ENCODE measurements at places on chromosomes 7 and 10.

- peak; percentile 4 for DNase-seq
Observed at GRCh38 chr10:86377797-86378146, 11.2 kb upstream of the GRID1 start.

DNA sequence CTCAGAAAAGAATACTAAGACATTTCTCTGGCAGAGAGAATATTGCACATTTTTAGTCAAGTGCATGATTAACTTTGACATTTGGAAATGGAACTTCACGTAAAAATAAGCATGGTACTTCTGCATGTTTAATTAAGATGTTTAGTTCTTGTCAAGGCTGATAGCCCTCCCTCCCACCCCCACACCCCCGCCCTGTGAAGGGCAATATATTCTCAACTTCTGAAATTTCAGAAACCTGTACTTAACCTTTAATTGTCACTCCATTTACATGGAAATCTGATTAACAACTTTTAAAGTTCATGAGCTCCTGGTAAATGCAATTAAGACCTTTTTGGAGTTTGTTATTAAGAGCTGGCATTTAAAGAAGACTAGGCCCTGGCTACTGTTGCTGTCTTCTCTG is 205.8 kb downstream of the EXOC4 start:
- no peak for DNase-seq

- DNase-seq = no peak
Observed at GRCh38 chr10:62025901-62026879, 124.7 kb downstream of the ARID5B start.

GRCh38 chr10:49297818-49298670 is 926 bp upstream of the C10orf71 start:
- no peak for DNase-seq

DNA sequence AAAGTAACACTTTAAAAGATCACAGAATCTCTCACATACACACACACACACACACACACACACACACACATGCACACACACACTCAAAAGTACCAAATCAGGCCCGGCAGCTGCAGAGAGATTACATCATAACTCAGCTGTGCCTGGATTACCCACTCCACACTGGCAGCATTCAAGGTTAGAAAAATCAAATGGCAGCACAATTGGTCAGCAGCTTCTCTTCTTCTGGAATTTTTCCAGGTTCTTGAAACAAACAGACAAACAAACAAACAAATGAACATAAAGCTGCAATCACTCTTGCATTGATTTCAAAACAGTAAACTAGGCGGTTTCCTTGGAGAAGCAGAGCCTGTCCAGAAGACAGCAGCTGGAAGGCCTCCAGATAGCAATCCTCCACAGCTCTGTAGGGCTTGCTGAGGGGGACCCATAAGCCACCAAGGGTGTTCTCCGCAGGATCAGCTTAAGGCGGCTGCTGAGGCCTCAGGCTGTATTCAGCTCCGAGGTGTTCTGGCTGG is 24.5 kb upstream of the FAM133B start:
- peak; percentile 62 for DNase-seq

DNA sequence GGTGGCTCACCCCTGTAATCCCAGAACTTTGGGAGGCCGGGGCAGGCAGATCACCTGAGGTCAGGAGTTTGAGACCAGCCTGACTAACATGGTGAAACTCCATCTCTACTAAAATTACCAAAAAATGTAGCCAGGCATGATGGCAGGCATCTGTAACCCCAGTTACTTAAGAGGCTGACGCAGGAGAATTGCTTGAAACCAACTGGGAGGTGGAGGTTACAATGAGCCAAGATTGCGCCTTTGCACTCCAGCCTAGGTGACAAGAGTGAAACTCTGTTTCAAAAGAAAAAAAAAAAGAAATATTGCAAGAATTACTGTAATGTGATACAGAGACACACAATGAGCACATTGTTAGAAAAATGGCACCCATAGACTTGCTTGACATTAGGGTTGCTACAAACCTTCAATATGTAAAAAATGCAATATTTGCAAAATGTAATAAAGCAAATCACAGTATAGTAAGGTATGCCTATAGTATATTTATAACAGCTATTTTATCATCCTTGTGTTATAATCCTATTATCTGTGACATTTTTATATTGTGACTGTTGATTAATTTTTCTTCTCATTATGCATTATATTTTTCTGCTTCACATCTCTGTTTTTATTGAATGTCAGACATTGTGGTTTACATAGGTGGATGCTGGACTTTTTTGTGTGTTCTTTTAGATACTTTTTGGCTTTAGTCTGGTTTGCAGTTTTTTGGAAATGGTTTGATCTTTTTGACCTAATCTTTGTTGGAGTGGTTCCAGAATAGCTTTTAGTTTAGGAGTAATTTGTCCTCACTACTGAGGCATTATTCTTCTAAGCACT is 55.4 kb upstream of the HELLS start:
- no peak for DNase-seq

DNA sequence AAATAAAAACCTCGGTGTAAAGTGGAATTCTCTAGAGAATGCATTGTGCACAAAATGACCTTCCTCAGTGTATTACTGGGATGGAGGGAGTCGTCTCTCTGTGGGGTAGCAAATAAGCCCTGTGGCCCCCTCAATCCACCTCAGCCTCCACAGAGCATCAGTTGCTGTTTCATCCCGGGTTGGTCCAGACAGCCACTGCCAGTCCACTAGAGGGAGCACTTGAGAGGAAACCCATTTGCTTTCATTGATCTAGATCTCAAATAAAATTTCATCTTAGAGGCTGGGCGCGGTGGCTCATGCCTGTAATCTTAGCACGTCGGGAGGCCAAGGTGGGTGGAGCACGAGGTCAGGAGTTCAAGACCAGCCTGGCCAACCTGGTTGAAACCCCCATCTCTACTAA is 1128.7 kb downstream of the CNTNAP2 start:
- no peak for DNase-seq

DNA sequence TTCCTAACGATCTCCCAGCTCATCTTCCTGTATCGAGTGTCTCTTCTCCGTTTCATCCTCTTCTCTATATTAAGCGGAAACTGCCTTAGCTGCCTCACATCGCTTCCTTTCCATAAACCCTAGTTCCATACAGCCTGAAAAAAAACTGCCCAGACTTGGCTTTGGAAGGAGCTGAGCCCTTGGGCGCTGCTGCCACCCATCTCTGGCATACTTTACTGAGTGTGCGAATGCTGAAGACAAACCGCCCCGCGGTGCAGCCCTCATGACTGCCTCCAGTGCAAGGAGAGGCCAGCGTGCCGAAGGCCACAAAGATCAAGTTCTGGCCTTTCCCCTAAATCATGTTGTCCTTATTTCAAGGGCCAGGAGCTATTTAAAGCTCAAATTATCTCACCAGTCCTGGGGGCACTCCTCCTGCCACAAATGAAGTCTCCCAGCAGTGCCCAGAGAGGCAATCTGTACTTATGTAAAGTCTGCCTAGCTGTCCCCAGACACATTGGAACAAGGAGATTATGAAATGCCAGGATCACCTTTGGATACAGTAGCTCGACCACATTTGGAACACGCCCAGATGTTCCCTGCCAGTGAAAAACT is 25.2 kb downstream of the YWHAG start:
- DNase-seq = no peak

- DNase-seq = no peak
Observed at GRCh38 chr10:71799608-71800453, 26.5 kb upstream of the VSIR start.

GRCh38 chr10:46224414-46224682 is 62.4 kb upstream of the ANTXRL start:
- DNase-seq = no peak

DNA sequence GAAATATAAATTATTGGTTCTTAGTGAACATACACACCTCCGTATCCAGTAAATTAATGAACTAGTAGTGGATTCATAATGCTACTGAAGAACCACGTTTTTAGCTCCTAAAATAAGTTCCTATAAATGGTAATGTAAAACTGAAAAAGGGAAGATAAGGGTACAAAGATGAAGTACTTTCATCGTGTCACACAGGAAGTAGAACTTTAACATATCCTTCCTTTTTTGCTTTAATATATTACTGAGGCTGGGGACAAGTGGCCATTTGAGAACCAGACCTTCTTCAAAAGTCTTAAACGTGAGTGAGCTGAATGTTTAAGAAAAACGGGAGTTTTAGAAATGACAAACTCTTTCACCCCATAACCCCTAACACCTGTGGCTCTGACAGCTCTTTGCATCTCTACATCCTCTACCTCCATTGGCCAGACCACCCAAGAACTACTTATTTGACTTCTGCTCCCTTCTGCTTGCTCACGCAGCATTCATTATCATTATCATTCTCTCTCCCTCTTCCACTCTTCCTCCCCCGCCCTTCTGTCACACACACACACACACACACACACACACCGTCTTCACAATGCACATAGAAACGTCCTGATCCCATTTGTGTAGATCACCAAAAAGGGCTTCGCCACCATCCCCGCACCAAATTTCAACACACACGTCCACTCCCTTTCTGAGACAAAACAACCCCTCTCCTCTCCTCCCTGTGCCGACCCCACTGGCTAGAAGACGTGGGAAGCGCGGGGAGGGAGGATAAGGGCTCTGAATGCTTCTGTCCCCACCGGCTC is 677 bp downstream of the SKAP2 start:
- no peak for DNase-seq

DNA sequence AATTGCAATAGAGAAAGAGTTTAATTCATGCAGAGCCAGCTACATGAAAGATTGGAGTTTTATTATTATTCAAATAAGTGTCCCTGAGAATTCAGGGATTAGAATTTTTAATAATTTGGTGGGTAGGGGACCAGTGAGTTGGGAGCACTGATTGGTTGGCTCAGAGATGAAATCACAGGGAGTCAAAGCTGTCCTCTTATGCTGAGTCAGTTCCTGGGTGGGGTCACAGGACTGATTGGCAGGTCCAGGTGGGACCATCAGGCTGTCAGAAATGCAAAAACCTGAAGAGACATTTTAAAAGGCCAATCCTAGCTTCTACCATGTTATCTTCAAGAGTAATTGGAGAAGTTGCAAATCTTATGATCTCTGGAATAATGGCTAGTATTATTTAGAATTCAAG is 56.0 kb upstream of the KAT6B start:
- no peak for DNase-seq

DNA sequence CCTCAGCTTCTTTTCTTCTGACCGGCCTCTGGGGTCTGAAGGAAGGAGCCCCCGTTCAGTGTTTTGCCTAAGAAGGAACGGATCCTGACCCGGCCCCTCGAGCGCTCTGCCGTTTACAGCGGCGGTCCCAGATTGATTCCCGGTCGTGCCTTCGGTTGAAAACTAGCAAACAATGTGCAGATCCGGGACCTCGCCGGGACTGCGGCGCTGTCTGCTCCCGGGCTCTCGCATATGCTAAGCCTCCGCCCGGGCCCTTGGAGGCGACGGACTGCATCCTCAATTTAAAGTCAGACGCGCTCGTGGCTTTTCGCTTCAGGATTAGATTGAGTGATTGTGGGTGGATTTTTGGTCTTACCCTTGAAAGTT is 559 bp downstream of the DBF4 start:
- DNase-seq = peak; percentile 72

DNA sequence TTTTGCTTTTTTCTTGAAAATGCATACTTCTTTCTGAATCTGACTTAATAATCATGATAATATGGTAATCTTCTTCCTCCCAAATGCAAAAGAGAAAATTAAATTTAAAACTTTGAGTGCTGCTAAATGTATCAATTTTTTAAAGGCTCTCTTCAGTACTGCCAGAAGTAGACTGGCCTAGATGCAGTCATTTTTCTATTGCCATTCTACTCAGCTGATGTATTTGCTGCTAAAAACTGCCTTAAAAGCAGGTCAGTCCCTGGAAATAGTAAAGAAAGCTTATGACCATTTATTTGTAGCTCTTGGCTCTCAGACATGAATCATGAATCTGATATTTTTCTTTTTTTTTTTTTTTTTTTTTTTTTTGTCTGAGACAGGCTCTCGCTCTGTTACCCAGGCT is 28.5 kb downstream of the NAPEPLD start:
- no peak for DNase-seq

DNA sequence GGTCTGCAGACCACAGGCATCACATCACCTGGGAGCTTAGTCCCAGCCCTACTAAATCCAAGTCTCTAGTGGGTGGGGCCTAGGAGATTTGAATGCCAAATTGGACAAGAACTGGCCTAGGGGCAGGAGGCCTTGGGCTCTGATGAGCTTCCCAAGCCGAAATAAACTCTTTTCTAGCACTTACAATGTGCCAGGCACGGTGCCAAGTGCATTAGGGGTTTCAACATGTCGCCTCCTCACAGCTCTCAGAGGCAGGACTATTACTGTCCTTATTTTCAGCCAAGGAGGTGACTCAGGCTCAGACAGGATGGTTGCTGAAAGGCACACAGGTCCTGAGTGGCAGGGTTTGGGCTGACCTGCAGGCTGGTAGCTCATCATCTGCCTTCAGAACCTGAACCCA is 9.2 kb upstream of the CPA1 start:
- DNase-seq = no peak

- no peak for DNase-seq
Observed at GRCh38 chr10:16231734-16232435, 204.9 kb upstream of the PTER start.

DNA sequence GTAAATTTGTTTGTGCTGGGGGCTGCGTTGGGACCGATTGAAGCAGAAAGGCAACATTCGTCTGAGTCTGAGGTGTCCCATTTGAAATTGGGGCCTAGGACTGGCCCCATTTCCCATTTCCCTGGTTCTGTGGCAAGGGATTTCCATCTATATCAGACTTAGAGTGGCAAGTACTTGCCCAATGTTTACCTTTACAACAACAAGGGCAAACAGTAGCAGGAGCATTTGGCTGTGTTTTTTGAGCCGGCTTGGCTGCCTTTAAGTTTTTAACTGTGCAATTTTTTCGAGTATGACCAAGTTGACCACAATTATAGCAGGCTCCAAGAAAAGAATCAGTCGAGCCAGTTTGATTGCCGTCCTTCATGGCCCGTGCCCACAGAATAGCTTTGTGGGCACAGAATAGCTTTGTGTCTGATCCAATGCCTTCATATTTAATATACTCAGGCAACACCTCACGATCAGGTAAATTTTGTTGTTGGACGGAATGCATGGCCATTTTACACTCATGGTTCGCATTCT is 4.7 kb upstream of the CYP17A1 start:
- no peak for DNase-seq

GRCh38 chr10:89086801-89087521 is 96.4 kb downstream of the FAS start:
- DNase-seq = peak; percentile 42

DNA sequence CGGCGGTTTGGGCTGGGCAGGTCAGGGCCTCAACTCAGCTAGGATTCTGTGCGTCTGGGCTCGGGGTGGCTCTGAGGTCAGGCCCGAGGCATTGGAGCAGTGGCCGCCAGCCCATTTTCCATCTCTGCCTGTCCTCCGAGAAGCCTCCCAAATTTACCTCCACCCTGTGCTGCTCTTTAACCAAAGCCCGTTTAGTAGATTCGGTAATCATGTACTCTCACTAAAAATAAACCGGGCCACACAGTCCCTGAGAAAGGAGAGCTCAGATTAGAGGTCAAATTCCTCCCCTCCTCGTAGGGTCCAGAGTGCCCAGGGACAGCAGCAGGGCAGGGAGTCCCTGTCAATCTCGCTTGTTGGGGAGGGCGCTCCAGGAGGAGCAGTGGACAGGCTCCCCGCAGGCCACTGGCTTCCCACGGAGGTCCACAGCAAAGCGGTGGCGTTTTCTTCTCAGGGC is 88.7 kb upstream of the CHST15 start:
- DNase-seq = peak; percentile 6

- DNase-seq = no peak
Observed at GRCh38 chr7:49638166-49638565, 135.3 kb upstream of the VWC2 start.

Measured in femur (tissue), 1 donor.